Astrocyte (in vitro differentiated cells and primary cell): ENCODE measurements at places on chromosomes 1 and 21. TPM values are rescaled to one million over a fixed set of nuclear protein-coding genes. Genes with fewer than 3 reads are reported as not detected.

Gene TNFRSF25
- 16.5 and 18.8 TPM in 2 replicates for total RNA-seq

Gene CYP2J2
- 1.8 TPM in 2 replicates for total RNA-seq

Gene FCRL5
- not detected in 2 replicates for total RNA-seq

Gene OR10T2
- not detected in 2 replicates for total RNA-seq

Gene CELA2B
- total RNA-seq, result not detected in 2 replicates

Gene KCNK2
- 0.16 TPM in 1 of 2 replicates, not detected in the other for total RNA-seq

Gene GPBP1L1
- total RNA-seq, result 116 TPM in 2 replicates

Gene LRRC8B
- 6.3 and 6.4 TPM in 2 replicates for total RNA-seq

GRCh38 chr1:67843331-67843730 is 10.1 kb upstream of the GNG12 start:
- peak; percentile 66 for DNase-seq
- H3K27ac ChIP-seq, result no peak overlapping the region
- H3K4me3 ChIP-seq, result no peak overlapping the region
- no peaks in the 10 kb centered on the region for H3K36me3 ChIP-seq
- peaks cover 27% of the 10 kb centered on the region for H3K4me1 ChIP-seq
- H3K27me3 ChIP-seq, result no peaks in the 10 kb centered on the region

GRCh38 chr1:40710581-40711315 is 19.2 kb downstream of the NFYC start:
- peak overlapping the region; percentile 85 for H3K4me3 ChIP-seq
- H3K4me1 ChIP-seq, result peaks cover 17% of the 10 kb centered on the region
- H3K36me3 ChIP-seq, result no peaks in the 10 kb centered on the region
- DNase-seq, result peak; percentile 37

DNA sequence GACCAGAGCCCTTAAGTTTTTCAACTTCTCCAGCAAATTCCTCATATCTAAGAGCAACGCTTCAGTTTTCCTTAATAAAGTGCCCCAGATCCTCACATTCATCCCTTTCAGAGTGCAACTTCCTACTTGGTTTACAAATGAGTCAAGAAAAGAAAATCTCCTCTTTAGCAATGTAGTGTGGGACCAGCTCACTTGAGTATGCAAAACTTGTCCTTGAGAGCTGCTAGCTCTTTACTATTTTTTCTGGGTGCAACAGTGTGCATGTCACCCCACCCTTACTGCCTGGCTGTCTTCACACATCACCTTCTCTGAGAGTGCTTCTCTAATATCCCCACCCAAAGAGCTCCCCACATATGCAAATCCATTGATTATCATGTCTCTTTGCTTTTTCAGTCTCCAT is 203.1 kb upstream of the CAMK1G start:
- no peak overlapping the region for H3K27ac ChIP-seq
- no peaks in the 10 kb centered on the region for H3K36me3 ChIP-seq
- no peak overlapping the region for H3K4me3 ChIP-seq
- H3K4me1 ChIP-seq, result peaks cover 6% of the 10 kb centered on the region

DNA sequence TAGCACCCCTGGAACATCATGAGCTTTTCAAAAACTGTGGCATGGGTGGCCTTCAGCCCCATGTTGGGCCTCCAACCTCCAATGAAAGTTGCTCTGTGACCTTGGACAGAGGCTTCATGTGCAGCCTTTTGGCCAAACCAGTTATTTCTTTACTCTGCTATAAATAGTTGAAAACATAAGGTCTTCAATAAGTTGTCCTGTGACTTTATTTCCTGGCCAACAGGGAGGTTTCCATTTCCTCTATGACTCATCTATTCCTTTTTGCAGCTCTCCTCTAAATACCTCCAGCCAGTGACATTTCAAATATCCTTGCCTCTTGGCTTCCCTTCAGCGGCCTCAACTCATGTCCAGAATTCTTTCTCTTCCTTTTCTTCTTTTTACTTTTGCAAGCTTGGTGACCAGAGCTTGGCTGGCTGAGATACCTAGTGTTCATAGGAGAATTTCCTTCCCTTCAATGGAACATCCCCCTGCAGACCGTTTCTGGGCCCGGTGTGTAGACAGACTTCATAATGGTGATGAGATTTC is 22.7 kb upstream of the TRIM67 start:
- H3K36me3 ChIP-seq, result no peaks in the 10 kb centered on the region
- peak overlapping the region; percentile 93 for H3K27ac ChIP-seq
- H3K4me3 ChIP-seq, result peak overlapping the region; percentile 21
- no peaks in the 10 kb centered on the region for H3K27me3 ChIP-seq
- H3K4me1 ChIP-seq, result peaks cover 32% of the 10 kb centered on the region

DNA sequence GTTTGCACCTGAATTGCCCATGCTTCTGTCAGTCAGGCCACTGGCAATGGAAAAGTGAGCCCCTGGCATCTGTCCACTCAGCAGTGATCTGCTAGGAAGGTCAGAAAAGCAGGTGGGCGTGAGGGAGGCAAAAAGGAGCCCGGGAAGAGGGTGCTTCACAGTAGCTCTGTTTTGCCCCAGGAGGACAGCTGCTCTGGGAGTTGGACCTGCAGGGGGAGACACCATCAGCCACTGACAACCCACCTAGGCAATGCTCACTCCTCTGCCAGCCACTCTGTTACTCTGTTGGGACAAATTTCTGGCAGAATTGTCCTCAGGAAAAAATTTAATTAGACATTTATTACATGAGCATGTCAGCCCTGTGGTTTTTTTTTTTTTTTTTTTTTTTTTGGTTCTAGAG is 146.4 kb downstream of the LRIG2 start:
- no peaks in the 10 kb centered on the region for H3K4me1 ChIP-seq
- no peak for DNase-seq
- H3K27me3 ChIP-seq, result peaks cover 2% of the 10 kb centered on the region
- no peak overlapping the region for H3K4me3 ChIP-seq
- H3K27ac ChIP-seq, result no peak overlapping the region
- no peaks in the 10 kb centered on the region for H3K36me3 ChIP-seq

- H3K4me3 ChIP-seq, result no peak overlapping the region
- H3K27ac ChIP-seq, result no peak overlapping the region
- DNase-seq, result no peak
- no peaks in the 10 kb centered on the region for H3K4me1 ChIP-seq
- no peaks in the 10 kb centered on the region for H3K36me3 ChIP-seq
- no peaks in the 10 kb centered on the region for H3K27me3 ChIP-seq
Observed at GRCh38 chr1:205191622-205192021, 19.9 kb downstream of the DSTYK start.

DNA sequence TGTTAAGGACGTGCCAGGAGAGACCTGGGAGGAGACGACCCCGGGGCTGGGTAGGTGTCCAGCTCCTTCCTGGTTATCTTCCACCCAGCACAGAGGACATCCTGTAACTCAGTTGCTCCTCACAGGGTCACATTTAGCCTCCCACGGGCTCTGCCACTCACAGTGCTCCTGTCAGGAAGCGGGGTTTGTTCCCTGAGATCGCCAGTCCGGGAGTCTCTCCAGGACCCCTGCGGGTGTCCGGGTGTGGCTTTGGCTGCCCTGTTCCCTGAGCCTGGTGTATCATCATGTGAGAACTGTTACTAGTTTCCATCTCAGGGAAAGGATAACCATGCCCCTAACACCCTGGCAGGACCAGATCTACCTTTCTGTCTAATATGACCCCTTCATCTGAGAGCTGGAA is 158.2 kb upstream of the RUNX1 start:
- H3K27me3 ChIP-seq, result no peaks in the 10 kb centered on the region
- peaks cover 62% of the 10 kb centered on the region for H3K4me1 ChIP-seq
- H3K4me3 ChIP-seq, result no peak overlapping the region
- no peaks in the 10 kb centered on the region for H3K36me3 ChIP-seq
- DNase-seq, result no peak

DNA sequence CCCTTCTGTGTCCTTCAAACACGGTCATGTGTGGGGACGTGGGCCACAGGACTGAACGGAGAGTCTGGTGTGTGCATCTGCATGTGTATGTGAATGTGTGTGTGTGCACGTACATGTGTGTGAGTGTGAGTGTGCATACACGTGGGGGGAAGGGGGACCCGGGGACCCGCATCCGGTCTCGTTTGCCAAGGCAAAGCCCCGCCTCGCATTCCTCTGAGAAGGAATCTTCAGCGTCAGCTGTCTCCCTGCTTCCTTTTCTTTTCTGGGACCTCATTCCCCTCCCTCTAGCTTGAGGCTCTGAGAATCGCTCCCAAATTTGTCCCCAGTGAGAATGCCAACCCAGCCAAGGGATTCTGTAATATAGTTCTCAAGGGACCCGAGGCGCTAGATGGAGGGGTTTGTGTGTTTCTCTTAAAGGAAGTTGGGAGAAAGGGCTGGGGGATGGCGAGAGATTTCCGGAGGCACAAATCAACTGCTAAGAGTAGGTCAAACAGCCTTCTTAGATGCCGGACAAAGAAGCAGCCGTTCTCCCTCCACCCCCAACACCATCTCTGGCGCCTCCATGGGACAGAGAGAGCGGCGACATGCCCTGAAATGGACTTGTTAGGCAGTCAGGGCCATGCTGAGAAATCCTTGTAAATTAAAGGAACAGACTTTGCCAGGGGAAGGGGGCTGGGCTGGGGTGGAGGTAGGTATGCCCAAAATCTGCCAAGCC is 6.6 kb downstream of the IFFO2 start:
- peak overlapping the region; percentile 86 for H3K27ac ChIP-seq
- no peaks in the 10 kb centered on the region for H3K27me3 ChIP-seq
- no peaks in the 10 kb centered on the region for H3K36me3 ChIP-seq
- peaks cover 89% of the 10 kb centered on the region for H3K4me1 ChIP-seq
- peak; percentile 58 for DNase-seq

DNA sequence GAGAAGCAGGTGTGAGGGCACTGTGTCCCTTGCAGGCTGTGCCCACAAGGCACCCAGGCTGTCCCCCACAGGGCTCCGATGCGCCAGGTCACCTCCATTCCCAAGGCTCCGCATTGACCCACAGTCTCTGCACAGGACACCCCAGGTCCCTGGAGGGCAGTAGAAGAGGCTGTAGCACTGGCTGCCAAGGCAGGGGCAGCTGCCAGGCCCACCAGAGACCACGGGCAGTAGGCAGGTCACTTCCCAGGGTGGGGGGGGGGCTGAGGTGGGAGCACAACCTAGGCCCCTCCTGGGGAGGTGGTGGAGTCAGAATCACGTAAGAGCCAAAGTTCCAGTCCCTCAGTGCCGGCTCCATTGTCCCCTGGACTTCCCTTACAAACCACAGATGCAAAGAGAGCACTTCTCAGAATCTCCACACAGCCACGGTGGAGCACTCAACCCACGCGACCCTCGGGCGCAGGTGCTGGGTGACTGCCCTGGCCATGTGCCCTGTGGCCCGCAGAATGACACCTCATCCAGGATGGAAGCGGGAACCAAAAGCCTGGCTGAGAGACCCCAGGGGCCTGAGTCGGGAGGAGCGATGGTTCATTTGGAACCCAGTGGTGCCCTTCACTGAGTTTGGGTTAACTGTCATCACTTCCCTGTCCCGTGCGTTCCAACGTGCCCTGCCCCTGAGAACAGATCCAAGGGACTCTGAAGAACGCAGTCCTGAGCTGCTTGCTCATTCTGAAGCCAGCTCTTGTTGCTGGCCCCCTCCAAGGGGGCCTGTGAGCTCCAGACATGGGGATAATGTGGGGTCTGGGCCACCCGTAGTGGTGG is 69.7 kb upstream of the PDE9A start:
- no peak for DNase-seq
- H3K36me3 ChIP-seq, result no peaks in the 10 kb centered on the region
- no peaks in the 10 kb centered on the region for H3K4me1 ChIP-seq
- H3K4me3 ChIP-seq, result no peak overlapping the region
- no peak overlapping the region for H3K27ac ChIP-seq
- H3K27me3 ChIP-seq, result no peaks in the 10 kb centered on the region

DNA sequence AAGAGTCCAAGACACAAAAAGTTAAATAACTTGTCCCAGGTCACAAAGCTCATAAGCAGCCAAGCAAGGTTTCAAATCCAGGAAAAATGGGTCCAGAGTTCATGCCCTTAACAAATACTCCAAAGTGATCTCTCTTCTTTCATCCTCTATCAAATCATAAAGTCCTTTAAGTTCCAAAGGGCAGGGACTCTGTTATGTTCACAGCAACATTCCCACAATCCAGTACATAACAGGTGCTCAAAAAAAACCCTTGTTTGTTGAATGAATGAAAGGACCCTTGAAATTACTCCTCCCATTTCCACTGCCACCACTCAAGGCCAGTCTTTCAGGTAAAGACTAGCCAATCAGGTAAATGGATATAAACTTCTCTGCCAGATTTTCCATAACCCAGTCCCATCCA is 2.7 kb downstream of the ABL2 start:
- H3K27me3 ChIP-seq, result no peaks in the 10 kb centered on the region
- no peak overlapping the region for H3K4me3 ChIP-seq
- H3K27ac ChIP-seq, result no peak overlapping the region
- H3K36me3 ChIP-seq, result peaks cover 3% of the 10 kb centered on the region

GRCh38 chr1:221315330-221315729 is 426.6 kb downstream of the DUSP10 start:
- DNase-seq, result peak; percentile 81
- no peak overlapping the region for H3K4me3 ChIP-seq
- H3K4me1 ChIP-seq, result peaks cover 11% of the 10 kb centered on the region
- H3K27ac ChIP-seq, result no peak overlapping the region
- H3K27me3 ChIP-seq, result no peaks in the 10 kb centered on the region
- no peaks in the 10 kb centered on the region for H3K36me3 ChIP-seq

- no peak for DNase-seq
- peak overlapping the region; percentile 97 for H3K27ac ChIP-seq
- no peaks in the 10 kb centered on the region for H3K27me3 ChIP-seq
- peaks cover 79% of the 10 kb centered on the region for H3K4me1 ChIP-seq
- H3K36me3 ChIP-seq, result no peaks in the 10 kb centered on the region
Observed at GRCh38 chr1:201504799-201505502, 2.0 kb downstream of the CSRP1 start.

DNA sequence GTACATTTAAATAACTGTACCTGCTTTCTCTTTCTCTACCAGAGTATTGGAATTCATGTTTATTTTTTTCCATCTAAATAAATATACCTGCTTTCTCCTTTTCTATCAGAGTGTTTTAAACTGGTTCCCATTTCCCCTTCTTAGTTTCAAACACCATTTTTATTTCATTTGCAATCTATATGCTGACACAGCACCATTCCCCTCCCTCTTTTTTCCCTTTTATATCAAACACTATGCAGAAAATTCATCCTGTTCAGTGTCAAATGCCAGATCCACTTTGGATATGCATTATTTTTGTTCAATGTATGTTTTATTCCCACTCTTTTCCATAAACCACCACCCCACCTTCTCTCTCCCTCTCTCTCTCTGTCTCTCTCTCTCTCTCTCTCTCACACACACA is 85.8 kb upstream of the ST6GALNAC5 start:
- DNase-seq, result no peak
- H3K4me1 ChIP-seq, result no peaks in the 10 kb centered on the region
- no peak overlapping the region for H3K4me3 ChIP-seq
- H3K27me3 ChIP-seq, result no peaks in the 10 kb centered on the region
- no peaks in the 10 kb centered on the region for H3K36me3 ChIP-seq

GRCh38 chr1:27285274-27285660 is 36.7 kb upstream of the TMEM222 start:
- no peaks in the 10 kb centered on the region for H3K27me3 ChIP-seq
- no peaks in the 10 kb centered on the region for H3K36me3 ChIP-seq
- no peak for DNase-seq
- H3K27ac ChIP-seq, result no peak overlapping the region
- H3K4me1 ChIP-seq, result no peaks in the 10 kb centered on the region
